ENCODE measurements at places on chromosomes 5 and 9. TPM values are rescaled to one million over a fixed set of nuclear protein-coding genes. Genes with fewer than 3 reads are reported as not detected.
A peak's percentile ranks its signal among the peaks of the same experiment; 100 is the strongest.

The IFNA13 gene
- total RNA-seq: 1.9 TPM

- peaks cover 10% of the 10 kb centered on the region for H3K4me1 ChIP-seq
- H3K4me3 ChIP-seq: peak overlapping the region; percentile 91
- H3K27ac ChIP-seq: peak overlapping the region; percentile 95
- DNase-seq: peak; percentile 40
- H3K36me3 ChIP-seq: no peaks in the 10 kb centered on the region
Observed at GRCh38 chr5:96660971-96661854, 963 bp upstream of the CAST start.

GRCh38 chr9:98380065-98380681 lies 124.7 kb upstream of the TBC1D2 start:
- no peak overlapping the region for H3K4me3 ChIP-seq
- no peaks in the 10 kb centered on the region for H3K36me3 ChIP-seq
- peak; percentile 20 for DNase-seq
- H3K27me3 ChIP-seq: no peaks in the 10 kb centered on the region
- no peak overlapping the region for H3K27ac ChIP-seq

The C9orf50 gene
- total RNA-seq: 9.4 TPM

The SPATA24 gene
- 94.6 TPM for total RNA-seq

The CD72 gene
- total RNA-seq: 0.99 TPM

The MELK gene
- total RNA-seq: 19.2 TPM

GRCh38 chr9:36118201-36118600 lies 18.3 kb upstream of the GLIPR2 start:
- no peaks in the 10 kb centered on the region for H3K27me3 ChIP-seq
- H3K4me1 ChIP-seq: no peaks in the 10 kb centered on the region
- no peak overlapping the region for H3K4me3 ChIP-seq
- H3K36me3 ChIP-seq: no peaks in the 10 kb centered on the region
- no peak for DNase-seq
- no peak overlapping the region for H3K27ac ChIP-seq

The EFNA5 gene
- total RNA-seq: 5.4 TPM

Measured in testis (tissue), 5 donors.